ENCODE measurements at places on chromosomes 2 and 18.
A peak's percentile ranks its signal among the peaks of the same experiment; 100 is the strongest.

- H3K27me3 ChIP-seq, result no peaks in the 10 kb centered on the region
- H3K4me3 ChIP-seq, result peak overlapping the region; percentile 69
- H3K4me1 ChIP-seq, result peaks cover 78% of the 10 kb centered on the region
These were observed 11.3 kb upstream of the VRK2 start for GRCh38 chr2:58035352-58035751.

DNA sequence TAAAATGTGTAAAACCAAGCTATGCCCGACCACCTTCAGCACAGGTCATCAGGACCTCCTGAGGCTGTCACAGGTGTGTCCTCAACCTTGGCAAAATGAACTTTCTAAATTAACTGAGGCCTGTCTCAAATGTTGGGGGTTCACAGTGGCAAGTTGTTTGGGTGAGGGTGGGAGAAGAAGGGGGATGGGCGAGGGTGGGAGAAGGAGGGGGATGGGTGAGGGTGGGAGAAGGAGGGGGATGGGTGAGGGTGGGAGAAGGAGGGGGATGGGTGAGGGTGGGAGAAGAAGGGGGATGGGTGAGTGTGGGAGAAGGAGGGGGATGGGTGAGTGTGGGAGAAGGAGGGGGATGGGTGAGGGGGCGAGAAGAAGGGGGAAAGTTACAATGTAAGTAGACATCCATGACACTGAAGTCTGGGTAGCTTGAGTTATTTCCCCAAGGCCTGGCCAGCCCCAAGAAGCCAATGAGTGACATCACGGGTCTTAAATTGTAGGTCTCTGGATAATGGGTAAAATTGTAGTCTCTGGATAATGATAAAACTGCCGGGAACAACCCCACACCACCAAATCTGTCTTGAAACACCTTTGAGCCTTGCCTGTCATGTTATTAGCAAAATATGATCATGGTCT is 56.3 kb downstream of the TIMM21 start:
- no peaks in the 10 kb centered on the region for H3K36me3 ChIP-seq
- H3K27me3 ChIP-seq, result no peaks in the 10 kb centered on the region

DNA sequence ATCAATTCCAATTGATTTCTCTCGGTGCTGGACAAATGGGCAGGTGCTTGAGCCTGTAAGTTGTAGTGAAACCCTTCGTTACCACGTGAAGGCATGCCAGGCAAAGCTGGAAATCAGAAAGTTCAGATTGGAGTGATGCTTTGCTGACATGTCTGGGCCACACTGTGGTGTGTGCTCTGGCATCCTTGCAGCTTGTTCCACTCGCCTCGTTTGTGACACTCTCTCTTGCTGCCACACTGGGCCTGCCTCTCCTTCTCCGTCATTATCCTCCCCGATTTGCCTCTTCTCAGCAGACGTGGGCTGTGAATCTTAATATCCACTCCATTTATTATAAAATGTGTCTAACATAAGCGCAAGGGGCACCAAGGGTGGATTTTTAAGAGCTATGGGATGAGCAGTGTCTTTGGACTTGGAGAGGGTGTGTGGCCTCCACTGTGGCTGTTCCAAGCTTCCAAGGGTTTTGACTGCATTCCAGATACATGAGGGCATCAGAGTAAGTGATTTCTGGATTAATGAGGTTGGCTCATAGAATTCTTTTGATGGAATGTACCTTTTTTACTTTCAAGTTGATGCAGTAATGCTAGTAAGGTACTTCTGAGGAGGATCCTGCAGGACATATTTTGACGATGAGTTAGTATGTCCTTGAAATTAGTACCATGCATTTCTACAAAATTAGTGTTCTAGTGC is 238.8 kb downstream of the TPGS2 start:
- H3K4me1 ChIP-seq, result no peaks in the 10 kb centered on the region
- H3K27ac ChIP-seq, result no peak overlapping the region
- H3K27me3 ChIP-seq, result no peaks in the 10 kb centered on the region
- DNase-seq, result no peak

DNA sequence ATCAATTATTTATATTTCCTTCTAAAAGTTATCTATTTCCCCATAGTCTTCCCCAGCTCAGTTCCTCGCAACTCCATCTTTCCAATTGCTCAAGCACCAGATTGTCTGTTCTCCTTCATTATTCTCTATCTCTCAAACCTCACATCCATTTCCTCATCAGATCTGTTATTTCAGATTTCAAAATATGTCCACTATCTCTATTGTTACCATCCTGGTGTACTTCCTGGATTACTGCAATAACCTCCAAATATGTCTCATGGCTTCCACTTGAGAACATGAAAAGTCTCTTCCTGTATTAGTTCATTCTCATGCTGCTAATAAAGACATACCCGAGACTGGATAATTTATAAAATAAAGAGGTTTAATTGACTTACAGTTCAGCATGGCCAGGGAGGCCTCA is 641.7 kb upstream of the ZEB2 start:
- no peaks in the 10 kb centered on the region for H3K27me3 ChIP-seq
- H3K4me3 ChIP-seq, result no peak overlapping the region
- no peak for DNase-seq
- no peak overlapping the region for H3K27ac ChIP-seq
- peaks cover 1% of the 10 kb centered on the region for H3K36me3 ChIP-seq

- no peak for DNase-seq
- H3K27ac ChIP-seq, result peak overlapping the region; percentile 20
- H3K36me3 ChIP-seq, result peaks cover 2% of the 10 kb centered on the region
These were observed 49.0 kb upstream of the TFCP2L1 start for GRCh38 chr2:121333834-121334558.

GRCh38 chr2:8502316-8502715 is 179.5 kb upstream of the ID2 start:
- H3K36me3 ChIP-seq, result no peaks in the 10 kb centered on the region
- H3K4me3 ChIP-seq, result no peak overlapping the region
- H3K27me3 ChIP-seq, result peaks cover 58% of the 10 kb centered on the region
- no peaks in the 10 kb centered on the region for H3K4me1 ChIP-seq
- no peak overlapping the region for H3K27ac ChIP-seq

- no peak overlapping the region for H3K27ac ChIP-seq
- no peak overlapping the region for H3K4me3 ChIP-seq
- H3K27me3 ChIP-seq, result no peaks in the 10 kb centered on the region
- no peak for DNase-seq
These were observed 807.5 kb downstream of the DCC start for GRCh38 chr18:53147472-53147871.

GRCh38 chr2:94982675-94983074 is 42.8 kb upstream of the MAL start:
- DNase-seq, result no peak
- no peaks in the 10 kb centered on the region for H3K36me3 ChIP-seq
- H3K27me3 ChIP-seq, result peaks cover 16% of the 10 kb centered on the region
- H3K4me1 ChIP-seq, result no peaks in the 10 kb centered on the region

- H3K4me1 ChIP-seq, result peaks cover 28% of the 10 kb centered on the region
- H3K4me3 ChIP-seq, result no peak overlapping the region
- no peak for DNase-seq
- H3K27me3 ChIP-seq, result peaks cover 4% of the 10 kb centered on the region
These were observed 4.6 kb downstream of the HJURP start for GRCh38 chr2:233849607-233850271.

- no peak overlapping the region for H3K4me3 ChIP-seq
- no peaks in the 10 kb centered on the region for H3K36me3 ChIP-seq
- H3K4me1 ChIP-seq, result no peaks in the 10 kb centered on the region
- H3K27me3 ChIP-seq, result no peaks in the 10 kb centered on the region
- H3K27ac ChIP-seq, result no peak overlapping the region
These were observed 215.0 kb upstream of the LRATD1 start for GRCh38 chr2:14417551-14417950.

DNA sequence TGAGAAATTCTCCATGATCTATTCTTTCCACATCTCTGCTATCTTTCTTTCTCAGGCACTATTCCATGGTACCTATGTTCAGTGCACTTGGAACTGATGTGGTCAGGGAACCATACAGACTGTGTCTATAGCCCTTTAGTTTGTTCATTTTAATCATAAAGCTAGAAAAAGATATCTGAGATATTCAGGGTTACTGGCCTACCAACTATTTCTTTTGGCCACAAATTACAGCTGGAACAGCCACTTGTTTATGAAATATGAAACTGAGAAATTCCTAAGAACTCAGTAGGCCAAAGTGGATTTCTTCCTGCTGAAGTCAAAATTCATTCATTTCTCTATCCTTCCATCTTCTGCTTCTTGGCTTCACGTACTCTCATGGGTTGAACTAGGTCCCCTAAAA is 22.8 kb upstream of the LYPD1 start:
- no peak overlapping the region for H3K4me3 ChIP-seq
- no peaks in the 10 kb centered on the region for H3K4me1 ChIP-seq
- H3K36me3 ChIP-seq, result no peaks in the 10 kb centered on the region
- no peak overlapping the region for H3K27ac ChIP-seq

DNA sequence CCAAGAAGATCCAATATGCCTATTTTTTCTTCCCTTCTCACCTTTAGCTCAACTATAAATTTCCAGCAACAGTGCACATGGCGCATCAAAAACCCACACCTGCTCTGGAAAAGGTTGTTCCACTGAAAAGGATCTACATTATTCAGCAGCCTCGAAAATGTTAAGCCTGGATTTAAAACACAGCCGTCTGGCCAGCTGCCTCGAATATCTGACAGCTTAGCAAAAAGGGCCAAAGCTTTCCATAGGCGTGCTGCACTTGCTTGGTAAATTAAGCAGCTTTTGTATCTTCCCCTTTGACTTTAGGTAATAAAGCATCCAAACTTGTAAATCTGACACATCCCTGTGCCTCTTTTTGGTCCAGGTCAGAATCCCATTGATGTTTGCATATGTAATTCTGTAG is 20.5 kb downstream of the DAPL1 start:
- H3K27me3 ChIP-seq, result peaks cover 7% of the 10 kb centered on the region
- no peaks in the 10 kb centered on the region for H3K36me3 ChIP-seq
- no peak for DNase-seq
- no peak overlapping the region for H3K4me3 ChIP-seq
- no peaks in the 10 kb centered on the region for H3K4me1 ChIP-seq

DNA sequence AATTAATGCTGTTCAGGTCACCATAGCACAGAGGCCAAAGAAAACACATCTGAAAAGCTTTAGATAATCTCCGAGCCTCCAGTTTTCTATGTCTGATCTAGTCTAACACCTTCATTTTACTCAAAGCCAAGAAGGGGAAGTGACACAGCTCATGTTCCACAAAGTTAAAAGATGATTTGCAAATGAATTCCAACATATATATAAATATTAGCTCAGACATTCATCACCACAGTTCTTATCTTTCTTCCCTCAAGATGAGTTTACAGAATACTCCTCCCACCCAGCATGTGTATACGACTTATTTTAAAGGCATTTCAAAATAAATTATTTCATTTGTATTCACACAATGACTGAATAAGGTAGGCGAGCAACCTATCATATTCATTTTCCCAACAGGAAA is 82.4 kb downstream of the AAK1 start:
- no peaks in the 10 kb centered on the region for H3K36me3 ChIP-seq
- H3K27me3 ChIP-seq, result peaks cover 10% of the 10 kb centered on the region
- H3K4me3 ChIP-seq, result no peak overlapping the region
- H3K27ac ChIP-seq, result no peak overlapping the region
- peaks cover 11% of the 10 kb centered on the region for H3K4me1 ChIP-seq

GRCh38 chr2:69456950-69457445 is 19.8 kb upstream of the NFU1 start:
- H3K4me3 ChIP-seq, result peak overlapping the region; percentile 5
- peak; percentile 34 for DNase-seq
- no peaks in the 10 kb centered on the region for H3K36me3 ChIP-seq
- no peaks in the 10 kb centered on the region for H3K27me3 ChIP-seq

- no peak overlapping the region for H3K4me3 ChIP-seq
- DNase-seq, result no peak
- H3K4me1 ChIP-seq, result no peaks in the 10 kb centered on the region
- no peak overlapping the region for H3K27ac ChIP-seq
- H3K27me3 ChIP-seq, result no peaks in the 10 kb centered on the region
- H3K36me3 ChIP-seq, result no peaks in the 10 kb centered on the region
These were observed 237.5 kb upstream of the SYT4 start for GRCh38 chr18:43514747-43515146.

GRCh38 chr2:222318026-222318711 is 19.4 kb upstream of the PAX3 start:
- H3K36me3 ChIP-seq, result no peaks in the 10 kb centered on the region
- H3K4me3 ChIP-seq, result peak overlapping the region; percentile 80
- peaks cover 15% of the 10 kb centered on the region for H3K4me1 ChIP-seq
- peak; percentile 44 for DNase-seq
- peaks cover 56% of the 10 kb centered on the region for H3K27me3 ChIP-seq

DNA sequence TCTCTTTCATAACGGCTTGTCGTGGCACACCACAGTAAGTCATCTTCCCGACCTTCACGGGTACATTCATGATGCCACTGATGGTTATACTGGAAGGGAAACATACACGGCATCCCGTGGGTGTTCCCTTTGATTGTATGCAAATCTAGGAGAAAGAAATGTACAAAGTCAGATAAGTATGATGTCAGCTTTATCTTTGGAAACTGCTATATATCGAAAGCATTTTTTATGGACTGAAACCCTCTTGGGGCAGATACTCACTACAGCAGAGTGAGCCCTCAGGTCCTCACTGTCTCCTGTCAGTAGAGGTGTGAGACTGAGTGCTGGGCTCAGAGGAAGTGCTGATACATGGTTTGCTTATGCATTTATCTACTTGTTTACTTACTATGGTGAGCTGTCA is 20.4 kb downstream of the PLA2R1 start:
- no peak for DNase-seq
- no peaks in the 10 kb centered on the region for H3K4me1 ChIP-seq
- H3K27ac ChIP-seq, result no peak overlapping the region
- H3K4me3 ChIP-seq, result no peak overlapping the region
- no peaks in the 10 kb centered on the region for H3K36me3 ChIP-seq
- peaks cover 5% of the 10 kb centered on the region for H3K27me3 ChIP-seq

DNA sequence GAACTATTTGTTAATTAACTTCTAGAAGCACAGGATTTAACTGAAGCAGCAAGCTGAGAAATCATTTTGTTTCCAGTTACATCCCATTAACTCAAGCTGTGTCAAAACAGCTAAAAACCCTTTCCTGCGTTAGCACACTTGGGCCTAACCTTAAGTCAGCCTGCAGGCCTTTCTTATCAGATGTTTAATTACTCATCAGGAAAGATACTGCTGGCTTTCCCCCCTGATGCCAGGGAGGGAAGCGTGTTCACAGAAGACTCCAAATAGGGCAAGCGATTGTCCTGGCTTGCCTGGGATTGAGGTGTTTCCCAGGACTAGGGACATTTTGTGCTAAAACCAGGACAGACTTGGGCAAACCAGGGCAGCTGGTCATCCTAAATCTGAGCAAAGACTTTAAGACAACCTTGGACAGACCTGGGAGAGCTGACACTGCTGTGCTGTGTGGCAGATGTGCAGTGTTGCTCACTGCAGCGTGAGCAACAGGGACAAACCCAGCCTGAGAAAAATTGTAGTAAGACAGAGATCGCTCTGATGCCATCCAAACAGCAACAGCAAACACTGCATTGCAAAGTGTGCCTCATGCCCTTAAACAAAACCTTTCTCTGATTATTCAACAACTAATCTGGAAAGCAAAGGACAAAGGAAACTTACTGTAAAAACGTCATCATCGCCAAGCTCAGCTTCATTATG is 100.9 kb downstream of the SPRED2 start:
- H3K4me3 ChIP-seq, result no peak overlapping the region
- no peak for DNase-seq
- H3K36me3 ChIP-seq, result peaks cover 41% of the 10 kb centered on the region

- no peak overlapping the region for H3K4me3 ChIP-seq
- peaks cover 6% of the 10 kb centered on the region for H3K27me3 ChIP-seq
- no peak overlapping the region for H3K27ac ChIP-seq
- no peak for DNase-seq
These were observed 451.1 kb downstream of the TGIF1 start for GRCh38 chr18:3901042-3901441.

- H3K4me1 ChIP-seq, result peaks cover 20% of the 10 kb centered on the region
- no peak for DNase-seq
- H3K4me3 ChIP-seq, result no peak overlapping the region
- no peaks in the 10 kb centered on the region for H3K36me3 ChIP-seq
These were observed 256.0 kb downstream of the BCL11A start for GRCh38 chr2:60297296-60298005.
